ENCODE measurements at places on chromosomes 2 and 18. TPM values are rescaled to one million over a fixed set of nuclear protein-coding genes. Genes with fewer than 3 reads are reported as not detected.
A peak's percentile ranks its signal among the peaks of the same experiment; 100 is the strongest.

DNA sequence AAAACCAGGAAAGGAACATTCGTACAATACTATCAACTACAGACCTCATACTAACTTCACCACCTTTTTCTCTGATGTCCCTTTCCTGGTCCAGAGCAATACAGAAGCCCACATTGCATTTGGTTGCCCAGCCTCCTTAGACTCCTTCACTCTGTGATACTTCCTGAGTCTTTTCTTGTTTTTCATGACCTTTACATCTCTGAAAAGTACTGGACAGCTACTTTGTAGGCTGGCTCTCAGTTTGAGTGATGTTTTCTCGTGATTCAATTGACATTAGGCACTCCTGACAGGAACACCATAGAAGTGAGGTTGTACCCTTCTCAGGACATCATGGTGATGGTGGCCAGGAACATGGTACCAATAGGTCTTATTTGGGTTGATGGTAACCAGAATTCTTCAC lies 185.9 kb upstream of the SLC39A10 start:
- H3K27me3 ChIP-seq: no peaks in the 10 kb centered on the region
- H3K4me1 ChIP-seq: no peaks in the 10 kb centered on the region
- H3K27ac ChIP-seq: no peak overlapping the region
- H3K4me3 ChIP-seq: no peak overlapping the region
- no peaks in the 10 kb centered on the region for H3K36me3 ChIP-seq

- no peaks in the 10 kb centered on the region for H3K36me3 ChIP-seq
- no peak overlapping the region for H3K27ac ChIP-seq
- DNase-seq: no peak
- H3K27me3 ChIP-seq: no peaks in the 10 kb centered on the region
- H3K4me1 ChIP-seq: no peaks in the 10 kb centered on the region
These were observed 1183.2 kb upstream of the ACVR2A start for GRCh38 chr2:146661473-146662096.

DNA sequence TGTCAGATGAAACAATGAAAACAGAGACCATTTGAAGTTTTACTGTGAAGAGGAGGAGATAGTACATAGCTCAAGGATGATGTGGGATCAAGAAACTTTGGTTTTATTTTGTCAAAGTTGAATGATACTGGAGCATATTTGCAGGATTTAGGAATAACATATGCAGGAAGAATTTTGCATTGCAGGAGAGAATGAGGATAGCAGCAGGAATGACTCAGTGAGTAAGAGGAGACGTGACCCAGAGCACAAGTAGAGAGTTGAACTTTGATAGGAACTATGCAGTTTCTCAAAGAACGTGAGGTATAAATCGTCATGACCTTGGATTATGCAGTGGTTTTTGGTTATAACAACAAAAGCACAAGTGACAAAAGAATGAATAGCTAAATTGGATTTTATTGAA lies 47.7 kb downstream of the MAPRE2 start:
- no peak for DNase-seq
- no peak overlapping the region for H3K27ac ChIP-seq
- H3K36me3 ChIP-seq: no peaks in the 10 kb centered on the region
- H3K4me1 ChIP-seq: no peaks in the 10 kb centered on the region
- no peak overlapping the region for H3K4me3 ChIP-seq
- H3K27me3 ChIP-seq: no peaks in the 10 kb centered on the region

DNA sequence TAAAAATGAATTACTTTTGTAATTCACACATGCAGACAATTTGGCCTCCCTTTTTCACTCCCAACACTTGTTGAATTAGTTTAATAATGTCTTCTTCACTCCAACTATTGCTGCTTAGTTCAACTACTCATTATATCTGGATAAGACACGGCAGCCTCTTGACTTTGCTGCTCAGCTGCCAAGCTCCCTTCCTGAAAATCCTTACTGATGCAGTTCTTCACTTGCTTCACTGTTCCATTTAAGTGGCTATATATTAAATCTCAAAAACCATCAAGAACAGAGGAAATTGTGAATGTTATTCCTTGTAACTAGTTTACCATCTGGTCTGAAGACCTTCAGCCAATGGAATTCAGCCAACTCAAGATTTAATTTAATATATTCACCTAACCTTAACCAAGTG lies 127.1 kb downstream of the NCOA1 start:
- H3K27ac ChIP-seq: no peak overlapping the region
- no peaks in the 10 kb centered on the region for H3K27me3 ChIP-seq
- no peak for DNase-seq
- H3K4me1 ChIP-seq: no peaks in the 10 kb centered on the region
- no peaks in the 10 kb centered on the region for H3K36me3 ChIP-seq

LYG2 gene
- not detected for total RNA-seq

DNA sequence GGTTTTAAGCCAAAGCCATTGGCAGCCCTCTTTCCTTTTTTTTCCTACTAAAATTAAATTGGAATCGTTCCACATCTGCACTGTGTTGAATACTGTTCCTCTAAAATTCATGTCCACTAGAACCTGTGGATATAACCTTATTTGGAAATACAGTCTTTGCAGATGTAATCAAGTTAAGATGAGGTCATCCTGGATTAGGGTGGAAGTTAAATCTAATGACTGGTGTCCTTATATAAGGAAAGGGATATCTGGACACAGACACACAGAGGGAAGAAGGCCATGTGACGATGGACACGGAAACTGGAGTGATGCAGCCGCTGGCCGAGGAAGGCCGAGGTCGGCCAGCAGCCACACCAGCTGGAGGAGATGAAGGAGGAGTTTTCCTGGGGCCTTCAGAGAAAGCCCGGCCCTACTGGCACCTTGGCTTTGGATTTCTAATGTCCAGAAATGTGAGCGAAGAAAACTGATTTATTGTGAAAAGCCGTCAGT lies 49.4 kb downstream of the LONRF2 start:
- no peaks in the 10 kb centered on the region for H3K4me1 ChIP-seq
- H3K36me3 ChIP-seq: no peaks in the 10 kb centered on the region
- H3K27ac ChIP-seq: no peak overlapping the region
- H3K27me3 ChIP-seq: no peaks in the 10 kb centered on the region

MATN3 gene
- total RNA-seq: 0.13 TPM

DNA sequence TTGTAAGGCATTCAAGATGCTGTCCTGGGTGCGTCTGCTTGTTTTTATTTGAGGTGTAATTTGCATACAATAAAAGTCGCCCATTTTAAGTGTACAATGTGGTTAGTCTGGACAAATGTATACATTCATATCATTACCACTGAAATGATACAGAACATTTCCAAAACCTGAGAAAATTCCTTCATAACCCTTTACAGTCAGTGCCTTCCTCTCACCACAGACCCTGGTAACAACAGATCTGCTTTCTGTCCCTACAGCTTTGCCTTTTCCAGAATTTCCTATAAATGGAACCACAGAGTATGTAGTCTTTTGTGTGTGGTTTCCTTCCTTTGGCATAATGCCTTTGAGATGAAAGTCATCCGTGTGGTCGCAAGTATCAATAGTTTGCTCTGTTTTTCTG lies 45.8 kb upstream of the NFU1 start:
- H3K4me3 ChIP-seq: no peak overlapping the region
- no peaks in the 10 kb centered on the region for H3K36me3 ChIP-seq
- no peaks in the 10 kb centered on the region for H3K4me1 ChIP-seq
- no peak for DNase-seq
- no peaks in the 10 kb centered on the region for H3K27me3 ChIP-seq
- peak overlapping the region; percentile 67 for H3K27ac ChIP-seq

DOK6 gene
- 0.61 TPM for total RNA-seq

- no peaks in the 10 kb centered on the region for H3K36me3 ChIP-seq
- H3K27ac ChIP-seq: no peak overlapping the region
- peak overlapping the region; percentile 22 for H3K4me3 ChIP-seq
- DNase-seq: peak; percentile 47
These were observed 21.2 kb upstream of the NAB1 start for GRCh38 chr2:190627448-190628412.

CDH2 gene
- 1.4 TPM for total RNA-seq

GRCh38 chr2:230202430-230203109 lies 17.2 kb downstream of the SP110 start:
- no peak for DNase-seq
- H3K36me3 ChIP-seq: peaks cover 6% of the 10 kb centered on the region
- no peak overlapping the region for H3K4me3 ChIP-seq
- no peaks in the 10 kb centered on the region for H3K27me3 ChIP-seq
- no peak overlapping the region for H3K27ac ChIP-seq
- H3K4me1 ChIP-seq: no peaks in the 10 kb centered on the region

DSG4 gene
- 0.27 TPM for total RNA-seq

- no peaks in the 10 kb centered on the region for H3K27me3 ChIP-seq
- no peaks in the 10 kb centered on the region for H3K36me3 ChIP-seq
- no peak for DNase-seq
- no peak overlapping the region for H3K27ac ChIP-seq
- no peak overlapping the region for H3K4me3 ChIP-seq
- no peaks in the 10 kb centered on the region for H3K4me1 ChIP-seq
These were observed 92.0 kb downstream of the ASXL3 start for GRCh38 chr18:33670029-33670428.

DNA sequence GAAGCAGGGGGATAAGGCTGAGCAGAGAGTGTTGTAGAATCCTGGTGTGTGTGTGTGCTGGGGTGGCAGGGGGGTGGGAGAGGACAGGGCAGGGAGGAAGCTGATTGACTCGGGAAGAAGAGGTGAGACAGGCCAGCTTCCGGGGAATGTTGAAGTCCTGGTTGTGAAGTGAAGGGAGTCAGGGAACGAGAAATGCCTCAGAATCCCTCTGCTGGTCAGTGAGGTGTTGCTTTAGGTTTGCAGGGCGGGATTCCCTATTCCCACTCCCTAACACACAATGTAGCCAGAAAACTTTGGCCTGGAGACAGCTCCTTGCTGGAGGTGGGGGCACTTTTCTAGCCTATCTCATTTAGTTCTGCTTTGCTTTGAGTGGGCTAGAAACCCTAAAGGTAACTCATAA lies 265.1 kb downstream of the HAUS1 start:
- no peaks in the 10 kb centered on the region for H3K27me3 ChIP-seq
- H3K4me1 ChIP-seq: no peaks in the 10 kb centered on the region
- H3K4me3 ChIP-seq: no peak overlapping the region
- no peaks in the 10 kb centered on the region for H3K36me3 ChIP-seq
- DNase-seq: no peak

GRCh38 chr2:211203986-211204385 lies 647.6 kb downstream of the CPS1 start:
- no peaks in the 10 kb centered on the region for H3K4me1 ChIP-seq
- DNase-seq: no peak
- H3K36me3 ChIP-seq: no peaks in the 10 kb centered on the region
- no peak overlapping the region for H3K27ac ChIP-seq
- no peak overlapping the region for H3K4me3 ChIP-seq

- peaks cover 5% of the 10 kb centered on the region for H3K36me3 ChIP-seq
- H3K4me1 ChIP-seq: no peaks in the 10 kb centered on the region
- H3K27me3 ChIP-seq: no peaks in the 10 kb centered on the region
These were observed 40.5 kb upstream of the AP1S3 start for GRCh38 chr2:223877721-223878410.

- peak; percentile 7 for DNase-seq
- H3K4me1 ChIP-seq: no peaks in the 10 kb centered on the region
These were observed 110.5 kb upstream of the ZSWIM2 start for GRCh38 chr2:186959486-186959885.

PLA2R1 gene
- total RNA-seq: 3.2 TPM

KCNS3 gene
- 10.7 TPM for total RNA-seq

GRCh38 chr18:79697178-79697577 lies 17.6 kb downstream of the CTDP1 start:
- no peak for DNase-seq
- no peak overlapping the region for H3K27ac ChIP-seq
- no peaks in the 10 kb centered on the region for H3K27me3 ChIP-seq
- H3K36me3 ChIP-seq: peaks cover 13% of the 10 kb centered on the region
- H3K4me1 ChIP-seq: peaks cover 5% of the 10 kb centered on the region
- H3K4me3 ChIP-seq: no peak overlapping the region

- no peak overlapping the region for H3K27ac ChIP-seq
- DNase-seq: no peak
- no peaks in the 10 kb centered on the region for H3K27me3 ChIP-seq
- H3K36me3 ChIP-seq: no peaks in the 10 kb centered on the region
- H3K4me1 ChIP-seq: no peaks in the 10 kb centered on the region
- no peak overlapping the region for H3K4me3 ChIP-seq
These were observed 774.9 kb downstream of the RNF144A start for GRCh38 chr2:7691961-7692656.

- no peak overlapping the region for H3K27ac ChIP-seq
- no peak overlapping the region for H3K4me3 ChIP-seq
- DNase-seq: no peak
- no peaks in the 10 kb centered on the region for H3K27me3 ChIP-seq
These were observed 17.6 kb upstream of the DAW1 start for GRCh38 chr2:227853765-227854271.

- H3K27ac ChIP-seq: no peak overlapping the region
- H3K4me1 ChIP-seq: no peaks in the 10 kb centered on the region
- no peaks in the 10 kb centered on the region for H3K27me3 ChIP-seq
- H3K4me3 ChIP-seq: no peak overlapping the region
- no peaks in the 10 kb centered on the region for H3K36me3 ChIP-seq
- no peak for DNase-seq
These were observed 190.7 kb downstream of the RDH14 start for GRCh38 chr2:18369760-18370159.

DNA sequence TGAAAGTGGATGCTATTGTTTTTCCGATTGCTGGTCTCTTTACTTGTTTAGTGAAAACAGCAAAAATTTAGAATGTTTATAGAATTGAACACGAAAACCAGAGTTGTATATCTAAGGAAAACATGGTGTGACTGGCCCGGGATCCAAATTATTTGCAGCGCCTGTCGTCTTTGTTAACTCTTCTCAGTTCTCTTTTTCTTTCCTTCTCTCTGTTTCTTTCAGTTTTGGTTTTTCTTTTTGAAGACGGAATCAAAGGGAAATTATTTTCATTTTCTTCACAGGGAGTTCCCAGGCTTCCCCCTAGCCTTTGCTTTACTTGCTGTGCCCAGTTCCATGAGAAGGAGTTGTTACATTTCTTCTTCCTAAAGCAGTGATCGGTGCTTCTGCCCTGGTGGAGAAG lies 76.0 kb downstream of the AGAP1 start:
- peaks cover 4% of the 10 kb centered on the region for H3K4me1 ChIP-seq
- H3K4me3 ChIP-seq: no peak overlapping the region
- H3K27ac ChIP-seq: no peak overlapping the region
- no peaks in the 10 kb centered on the region for H3K36me3 ChIP-seq
- no peaks in the 10 kb centered on the region for H3K27me3 ChIP-seq

OSGEPL1 gene
- total RNA-seq: 6.5 TPM

- no peaks in the 10 kb centered on the region for H3K27me3 ChIP-seq
- H3K4me1 ChIP-seq: no peaks in the 10 kb centered on the region
- H3K27ac ChIP-seq: no peak overlapping the region
- no peak overlapping the region for H3K4me3 ChIP-seq
- no peak for DNase-seq
- no peaks in the 10 kb centered on the region for H3K36me3 ChIP-seq
These were observed 5.0 kb upstream of the CHST10 start for GRCh38 chr2:100422320-100423055.

DNA sequence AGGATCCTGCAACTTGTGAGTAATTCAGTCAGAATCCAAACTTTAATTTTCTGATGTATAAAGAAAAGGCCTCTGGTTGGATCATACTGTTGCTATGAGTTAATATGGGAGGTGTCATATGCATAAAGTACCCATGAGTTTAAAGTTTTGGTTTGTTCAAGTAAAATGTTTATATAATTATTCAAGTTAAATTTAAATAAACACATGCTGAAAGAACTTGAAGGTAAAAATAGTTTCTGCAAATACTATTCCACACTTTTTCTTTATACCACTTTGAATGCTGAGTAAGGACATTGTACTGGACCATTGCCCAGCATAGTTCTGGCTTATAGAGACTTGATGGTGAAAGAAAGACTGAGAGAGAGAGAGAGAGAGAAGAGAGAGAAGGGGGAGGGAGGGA lies 30.7 kb downstream of the PKP4 start:
- no peaks in the 10 kb centered on the region for H3K27me3 ChIP-seq
- H3K4me1 ChIP-seq: no peaks in the 10 kb centered on the region
